ENCODE measurements at places on chromosomes 7 and 10. TPM values are rescaled to one million over a fixed set of nuclear protein-coding genes. Genes with fewer than 3 reads are reported as not detected.

PRPS1L1 gene
- total RNA-seq, result not detected

CALCR gene
- total RNA-seq, result not detected

CCDC172 gene
- total RNA-seq, result not detected

C10orf105 gene
- 0.50 TPM for total RNA-seq

CACNA2D1 gene
- not detected for total RNA-seq

SVOPL gene
- 2.1 TPM for total RNA-seq

DENND2A gene
- total RNA-seq, result not detected

CDK1 gene
- 99.7 TPM for total RNA-seq

TUBAL3 gene
- not detected for total RNA-seq

PRLHR gene
- total RNA-seq, result not detected

PHYHIPL gene
- not detected for total RNA-seq

GALNT17 gene
- not detected for total RNA-seq

HABP2 gene
- total RNA-seq, result not detected

GIMAP1 gene
- 32.7 TPM for total RNA-seq

OPALIN gene
- total RNA-seq, result not detected

STEAP1 gene
- not detected for total RNA-seq

DRGX gene
- total RNA-seq, result not detected

OGDHL gene
- 0.10 TPM for total RNA-seq
